Activated CD8-positive, alpha-beta memory T cell treated with anti-CD3 and anti-CD28 coated beads, Interleukin-2, amount 10 ng/mL, durations not matched to agents 7 days and 5 days (primary cell): ENCODE measurements at places on chromosomes 4 and X. TPM values are rescaled to one million over a fixed set of nuclear protein-coding genes. Genes with fewer than 3 reads are reported as not detected.

The NDUFC1 gene
- total RNA-seq: 34.9 TPM

The TAPT1 gene
- 37.5 TPM for total RNA-seq

The F8A1 gene
- total RNA-seq: 49.0 TPM

The EDA2R gene
- total RNA-seq: 5.4 TPM

DNA sequence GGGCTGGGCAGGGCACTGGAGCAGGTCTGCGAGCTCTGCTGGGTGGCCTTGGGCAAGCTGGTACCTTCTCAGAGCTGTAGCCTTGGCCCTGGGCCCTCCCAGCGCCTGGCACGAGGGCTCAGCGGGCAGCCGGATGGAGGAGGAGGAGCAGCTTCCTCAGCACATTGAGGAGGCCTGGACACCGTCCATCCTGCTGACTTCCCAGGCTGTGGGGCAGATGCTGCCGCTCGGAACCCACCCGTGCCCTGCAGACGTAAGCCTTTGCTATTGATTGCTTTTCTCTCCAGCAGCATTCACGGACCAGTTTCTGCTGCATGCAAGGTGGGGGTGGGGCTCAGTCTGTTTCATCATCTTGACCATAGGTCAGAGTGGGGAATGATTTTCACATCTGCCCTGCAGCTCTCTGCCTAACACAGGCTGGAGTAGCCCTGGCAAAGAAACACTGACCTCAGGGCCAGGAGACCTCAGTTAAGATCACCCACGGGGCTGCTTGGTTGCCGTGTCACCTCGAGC, 80.7 kb upstream of the PSAPL1 start:
- DNase-seq: no peak

- DNase-seq: no peak
Observed at GRCh38 chrX:11754958-11755645, 2.9 kb upstream of the MSL3 start.
